CD4-positive, alpha-beta T cell (primary cell): ENCODE measurements at places on chromosomes 16 and 17.

DNA sequence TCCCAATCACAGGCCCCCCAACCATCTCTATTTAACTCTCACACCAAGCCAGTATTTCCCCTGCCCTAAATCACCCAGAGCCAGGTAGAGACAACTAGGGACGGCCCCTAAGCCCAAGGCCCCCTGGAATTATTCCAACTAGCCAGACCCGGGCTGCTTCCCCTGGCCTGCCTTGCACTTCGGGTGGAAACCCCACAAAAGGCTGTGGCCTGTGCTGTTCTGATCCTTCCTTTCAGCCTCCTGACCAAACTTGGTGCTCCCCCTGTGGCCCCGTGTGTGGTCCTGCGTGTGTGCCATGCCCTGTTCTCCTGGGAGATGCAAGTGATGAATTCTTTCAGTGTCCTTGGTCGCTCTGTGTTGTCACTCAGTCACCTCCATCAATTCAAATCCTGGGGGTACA is 14.9 kb downstream of the CCL17 start:
- no peak for DNase-seq
- no peak overlapping the region for H3K4me3 ChIP-seq
- peaks cover 27% of the 10 kb centered on the region for H3K4me1 ChIP-seq

GRCh38 chr17:59842901-59843652 is 49.7 kb downstream of the TUBD1 start:
- H3K4me1 ChIP-seq, result peaks cover 45% of the 10 kb centered on the region
- peak overlapping the region; percentile 57 for H3K27ac ChIP-seq
- H3K27me3 ChIP-seq, result no peaks in the 10 kb centered on the region
- H3K4me3 ChIP-seq, result peak overlapping the region; percentile 82

DNA sequence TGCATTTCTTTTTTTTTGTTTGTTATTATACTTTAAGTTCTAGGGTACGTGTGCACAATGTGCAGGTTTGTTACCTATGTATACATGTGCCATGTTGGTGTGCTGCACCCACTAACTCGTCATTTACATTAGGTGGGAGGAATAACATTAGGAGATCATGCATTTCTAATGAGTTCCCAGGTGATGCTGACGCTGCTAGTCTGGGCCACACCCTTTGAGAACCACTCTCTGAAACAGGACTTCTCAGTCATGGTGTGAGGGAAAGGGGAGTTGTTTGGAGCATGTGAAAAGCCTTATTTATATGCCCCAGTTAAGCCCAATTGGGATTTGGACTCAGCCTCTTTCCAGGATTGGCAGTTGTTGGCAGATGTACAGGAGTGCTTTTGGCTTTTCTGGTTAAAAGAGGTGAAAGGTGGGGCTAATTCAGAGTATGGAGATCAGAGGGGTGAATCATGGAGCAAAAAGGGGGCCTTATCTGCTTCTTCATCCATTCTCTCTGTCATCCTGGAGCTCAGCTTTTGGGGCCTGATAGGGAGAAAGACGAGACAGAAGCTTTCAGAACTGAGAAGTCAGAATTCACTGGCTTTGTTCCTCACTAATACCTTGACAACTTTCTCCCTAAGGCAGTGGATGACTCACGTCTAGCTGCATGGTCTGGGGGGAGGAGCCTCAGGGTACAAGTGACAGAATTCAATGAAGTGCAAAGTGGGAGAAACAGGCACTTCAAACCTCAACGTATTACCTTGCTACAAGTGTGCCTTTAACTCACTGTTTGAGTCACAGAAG is 180.0 kb upstream of the CACNG3 start:
- H3K4me1 ChIP-seq, result peaks cover 18% of the 10 kb centered on the region
- H3K36me3 ChIP-seq, result peaks cover 8% of the 10 kb centered on the region
- H3K27me3 ChIP-seq, result no peaks in the 10 kb centered on the region
- H3K4me3 ChIP-seq, result no peak overlapping the region
- peak; percentile 1 for DNase-seq
- H3K27ac ChIP-seq, result no peak overlapping the region

DNA sequence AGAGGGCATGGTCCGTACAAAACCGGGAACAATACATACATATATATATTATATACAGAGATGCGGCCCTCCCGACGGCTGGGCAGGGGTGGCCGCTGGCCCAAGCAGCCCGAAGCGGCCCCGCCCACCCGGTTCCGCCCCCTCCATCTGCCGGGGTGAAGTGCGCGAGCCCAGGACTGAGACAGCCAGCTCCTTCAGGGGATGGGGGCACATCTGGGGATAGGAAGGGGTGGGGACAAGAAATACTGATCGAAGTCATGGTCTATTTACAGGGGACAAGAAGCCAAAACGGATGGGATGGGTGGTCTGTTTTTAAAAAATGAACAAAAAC is 3.8 kb upstream of the SAMD14 start:
- no peak for DNase-seq
- H3K27ac ChIP-seq, result no peak overlapping the region
- H3K4me3 ChIP-seq, result no peak overlapping the region
- H3K27me3 ChIP-seq, result peaks cover 10% of the 10 kb centered on the region

GRCh38 chr17:71902894-71903506 is 217.8 kb upstream of the SOX9 start:
- no peak for DNase-seq
- H3K27me3 ChIP-seq, result no peaks in the 10 kb centered on the region
- H3K4me3 ChIP-seq, result no peak overlapping the region
- no peak overlapping the region for H3K27ac ChIP-seq
- H3K36me3 ChIP-seq, result no peaks in the 10 kb centered on the region

DNA sequence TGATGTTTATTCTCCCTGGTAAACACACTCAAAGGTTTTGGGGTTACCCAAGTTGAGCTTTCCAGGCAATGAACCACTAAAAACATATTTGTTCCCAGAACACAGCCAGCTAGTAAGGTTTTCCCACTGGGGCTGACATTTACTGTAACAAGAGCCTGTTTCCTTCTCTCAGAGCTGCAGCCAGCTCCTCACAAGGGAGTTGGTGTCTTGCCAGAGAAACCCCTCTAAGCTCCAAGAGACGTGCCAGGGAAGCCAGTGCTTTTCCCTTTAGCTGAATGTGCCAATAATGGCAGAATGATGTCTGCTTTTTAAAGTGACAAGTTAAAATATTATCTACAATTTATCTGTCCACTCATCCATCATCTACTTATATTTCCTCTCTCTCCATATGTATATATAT is 170.8 kb upstream of the RBFOX1 start:
- no peak overlapping the region for H3K4me3 ChIP-seq
- H3K27me3 ChIP-seq, result no peaks in the 10 kb centered on the region
- DNase-seq, result no peak
- no peak overlapping the region for H3K27ac ChIP-seq
- no peaks in the 10 kb centered on the region for H3K4me1 ChIP-seq

DNA sequence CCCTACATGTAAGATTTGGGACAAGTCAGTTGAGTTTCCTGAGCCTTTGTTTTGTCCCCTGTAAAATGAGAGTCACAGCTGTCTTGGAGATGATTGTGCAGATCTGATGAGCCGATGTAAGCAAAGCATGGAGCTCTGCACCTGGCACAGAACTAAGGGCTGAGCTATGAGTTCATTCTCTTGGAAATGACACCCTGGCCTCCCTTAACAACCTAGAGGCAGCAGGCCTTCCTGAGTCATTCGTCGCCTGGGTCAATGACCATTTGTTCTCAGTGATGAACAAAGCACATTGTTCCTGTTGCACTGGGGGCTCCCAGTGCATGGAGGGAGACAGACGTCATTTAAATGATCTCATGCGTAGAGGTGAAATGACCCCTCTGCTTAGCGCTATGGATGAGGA is 62.8 kb upstream of the GCSH start:
- H3K36me3 ChIP-seq, result no peaks in the 10 kb centered on the region
- no peaks in the 10 kb centered on the region for H3K4me1 ChIP-seq
- H3K27me3 ChIP-seq, result no peaks in the 10 kb centered on the region
- H3K27ac ChIP-seq, result no peak overlapping the region
